Stimulated activated CD4-positive, alpha-beta T cell treated with anti-CD3 and anti-CD28 coated beads, Interleukin-4, amount 100 ng/mL, for 4 hours (primary cell): ENCODE measurements at places on chromosomes 3 and 15.
A peak's percentile ranks its signal among the peaks of the same experiment; 100 is the strongest.

- no peak for DNase-seq
These were observed 496.0 kb upstream of the THBS1 start for GRCh38 chr15:39084674-39085530.

GRCh38 chr3:74722211-74722610 is 107.8 kb upstream of the CNTN3 start:
- no peak for DNase-seq

DNA sequence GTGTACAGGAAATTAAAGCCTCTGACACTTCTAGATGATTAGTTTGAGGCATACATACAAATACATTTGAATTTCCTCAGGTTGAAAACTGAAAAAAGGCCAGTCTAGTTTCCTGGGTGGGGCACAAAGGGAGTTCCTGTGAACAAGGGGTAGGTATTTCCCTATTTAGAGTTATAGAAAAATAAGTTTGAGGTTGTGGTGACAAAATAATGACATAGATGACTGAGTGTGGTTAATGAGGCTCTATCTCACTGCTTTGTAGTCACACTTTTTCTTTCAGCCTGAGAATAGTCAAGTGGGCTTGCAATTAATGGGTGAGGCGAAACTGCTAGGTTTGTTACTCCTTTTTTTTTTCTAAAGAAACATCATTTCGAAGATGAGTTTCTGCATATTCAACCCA is 4.3 kb downstream of the SLCO3A1 start:
- no peak for DNase-seq

- DNase-seq, result no peak
These were observed 29.2 kb upstream of the SV2B start for GRCh38 chr15:91070872-91071271.

DNA sequence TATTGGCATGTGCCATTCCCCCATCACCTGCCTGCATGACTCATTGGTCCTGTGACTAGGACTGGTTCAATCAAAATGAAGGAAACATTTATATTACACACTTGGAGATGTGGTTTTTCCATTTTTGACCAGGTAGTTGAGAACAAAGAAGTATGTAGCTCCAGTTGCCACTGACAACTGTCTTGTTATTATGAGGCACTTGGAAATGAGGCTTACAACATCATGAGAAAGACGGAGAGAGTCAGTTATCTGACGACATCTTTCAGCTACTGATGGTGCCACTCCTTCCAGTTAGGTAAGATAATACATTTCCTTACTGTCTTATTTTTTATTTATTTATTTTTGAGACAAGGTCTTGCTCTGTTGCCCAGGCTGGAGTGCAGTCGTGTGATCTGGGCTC is 21.8 kb upstream of the PROK2 start:
- no peak for DNase-seq

DNA sequence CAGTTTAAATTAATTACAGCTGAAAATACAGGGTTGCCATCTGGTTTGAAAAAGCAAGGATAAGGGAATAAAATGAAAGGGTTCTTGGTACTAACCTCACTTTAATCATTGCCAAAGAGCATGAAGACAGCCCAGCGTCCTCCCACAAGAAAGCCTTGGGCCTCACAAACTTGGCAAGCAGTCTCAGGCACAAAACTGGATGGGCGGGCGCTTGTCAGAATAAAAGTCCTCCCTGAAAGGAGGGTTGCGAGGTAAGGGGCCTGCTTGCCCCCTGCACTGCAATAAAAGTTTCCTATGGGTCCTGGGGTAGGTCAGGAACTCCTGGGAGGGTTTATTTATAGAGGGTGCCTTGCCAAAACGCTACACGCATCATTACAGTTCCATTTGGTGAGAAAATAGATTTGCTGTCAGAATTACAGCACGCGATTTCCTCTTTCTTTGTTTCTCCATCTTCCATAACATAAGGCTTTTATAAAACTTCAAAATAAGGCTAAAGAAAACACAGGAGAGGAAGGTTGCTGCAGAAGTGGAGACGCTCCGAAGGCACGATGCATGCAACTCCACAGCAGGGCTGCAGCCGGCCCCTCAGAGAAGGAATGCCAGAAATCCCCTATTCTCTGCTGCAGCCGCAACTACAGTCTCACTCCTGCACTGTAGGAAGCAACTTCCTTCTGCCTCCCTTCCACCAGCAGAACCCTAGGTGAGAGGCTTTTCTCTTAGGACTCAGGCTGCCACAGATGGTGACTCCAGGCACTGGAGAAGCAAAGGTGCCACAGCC is 61.3 kb downstream of the VGLL4 start:
- no peak for DNase-seq

DNA sequence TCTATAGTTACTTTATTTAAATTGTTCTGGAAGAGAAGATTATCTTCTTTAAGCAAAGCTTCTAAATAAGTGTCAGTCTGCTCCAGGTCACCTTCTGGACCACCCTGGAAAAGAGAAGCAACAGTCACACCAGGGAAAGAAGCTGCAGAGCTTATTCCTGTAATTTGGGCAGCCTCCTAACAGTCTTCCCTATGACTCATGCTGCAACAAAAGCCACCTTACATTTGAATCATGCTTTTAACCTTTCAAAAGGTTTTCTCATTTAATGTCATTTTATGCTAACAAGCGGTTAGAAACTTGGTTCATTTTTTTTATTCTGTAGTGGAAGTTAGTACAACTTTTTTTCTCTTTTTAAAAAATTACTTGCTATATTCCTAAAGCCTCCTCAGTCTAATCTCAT is 5.3 kb upstream of the GUCA1C start:
- no peak for DNase-seq

DNA sequence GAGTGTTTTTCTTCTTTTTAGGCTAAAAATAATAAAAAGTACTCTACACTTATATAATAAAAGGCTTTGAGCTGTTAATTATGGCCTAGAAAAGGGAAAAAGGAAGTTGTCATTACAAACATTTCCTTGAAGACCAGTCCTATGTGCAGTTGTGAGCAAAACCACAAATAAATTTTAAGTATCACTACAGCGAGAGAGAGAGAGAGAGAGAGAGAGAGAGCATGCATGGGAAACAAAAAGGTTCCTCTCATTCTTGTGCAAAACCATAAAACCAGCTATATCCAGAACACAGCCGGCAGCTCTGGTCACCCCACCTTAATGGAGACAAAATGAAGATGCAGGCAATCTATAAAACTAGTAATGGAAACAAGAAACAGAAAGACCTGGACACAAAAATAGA is 33.6 kb downstream of the HEG1 start:
- DNase-seq, result no peak

DNA sequence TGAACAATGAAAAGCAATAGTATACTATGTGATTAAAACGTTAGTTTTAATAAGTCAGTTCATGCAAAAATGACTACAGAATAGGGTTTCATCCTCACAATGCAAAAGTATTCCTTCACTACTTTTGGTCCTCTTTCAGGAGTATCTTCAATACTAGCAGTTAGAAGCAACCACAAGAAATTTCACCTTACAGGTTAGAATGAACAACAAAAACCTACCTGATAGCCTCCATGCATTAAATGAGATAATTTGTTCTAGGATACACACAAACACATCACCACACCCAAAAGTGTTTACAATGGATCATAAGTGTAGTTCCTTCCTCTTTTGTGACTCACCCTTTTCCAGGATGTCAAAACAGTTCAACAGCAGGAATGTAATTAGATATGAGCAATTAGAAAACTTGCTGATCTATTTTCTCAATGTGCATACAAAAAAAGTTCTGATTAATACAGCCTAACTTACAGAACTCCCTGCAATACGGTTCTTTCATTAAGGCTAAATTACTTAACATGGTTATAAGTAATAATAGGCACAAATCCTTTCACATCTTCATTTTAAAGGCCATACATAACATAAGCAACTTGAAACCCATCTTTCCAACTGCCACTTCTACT is 21.6 kb downstream of the UACA start:
- no peak for DNase-seq

GRCh38 chr3:64121750-64122311 is 98.5 kb upstream of the PSMD6 start:
- no peak for DNase-seq

DNA sequence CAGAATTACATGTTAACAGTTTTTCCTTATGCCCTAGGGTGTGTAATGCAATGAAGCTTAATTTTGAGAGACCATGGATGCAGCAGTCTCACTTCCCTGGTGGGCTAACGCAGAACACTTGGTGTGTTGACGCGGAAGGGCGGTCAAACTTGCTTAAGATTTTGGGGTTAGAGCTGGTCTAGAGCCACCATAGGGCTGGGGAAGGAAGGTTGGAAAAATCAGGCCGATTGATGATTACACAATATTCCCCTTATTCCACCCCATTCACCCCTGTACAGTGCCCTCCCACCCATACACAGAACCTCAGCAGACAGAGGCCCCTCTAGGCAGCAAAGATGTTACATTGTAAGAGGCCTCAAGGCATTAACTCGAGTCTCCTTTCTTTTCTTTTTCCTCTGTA is 24.3 kb downstream of the VGLL4 start:
- no peak for DNase-seq

DNA sequence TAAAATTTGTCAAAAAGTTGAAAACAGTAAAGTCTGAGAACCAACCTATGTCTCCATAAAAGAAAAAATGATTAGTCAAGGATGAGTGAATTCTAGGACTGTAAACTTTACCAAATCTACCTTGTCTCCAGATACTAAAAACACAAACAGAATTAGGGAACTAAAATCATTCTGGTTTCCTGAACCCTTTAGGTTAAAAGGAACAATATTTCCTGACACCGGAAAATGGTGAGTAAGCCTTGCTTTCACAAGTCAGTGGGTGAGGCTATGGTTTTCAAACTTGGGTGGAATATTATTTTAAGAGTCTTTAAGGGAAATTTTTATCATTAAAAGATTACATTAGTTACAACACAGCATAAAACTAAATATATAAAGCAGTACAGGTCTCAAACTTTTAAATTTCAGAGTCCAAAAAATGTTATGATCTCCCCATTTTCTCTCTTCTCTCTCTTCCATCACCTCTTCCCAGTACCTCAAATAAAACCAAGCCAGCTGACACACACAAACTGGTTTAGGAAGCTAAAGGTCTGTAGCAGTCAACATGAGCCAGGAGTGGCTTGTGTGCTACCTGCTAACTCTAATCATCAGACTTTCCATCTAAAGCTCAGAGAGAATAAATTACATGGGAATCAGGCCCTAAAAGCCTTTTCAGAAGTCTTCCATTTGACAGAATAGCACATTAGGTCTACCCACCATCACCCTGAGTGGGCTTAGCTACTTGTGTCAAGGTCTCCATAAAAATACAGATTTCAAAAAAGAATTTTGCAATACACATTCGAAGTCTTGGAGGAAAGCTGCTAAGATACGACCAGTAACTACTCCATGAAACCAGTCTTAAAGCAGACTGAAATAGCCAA is 2.2 kb downstream of the SLC12A6 start:
- no peak for DNase-seq

- peak; percentile 54 for DNase-seq
These were observed 657 bp downstream of the TLNRD1 start for GRCh38 chr15:81001152-81002008.

- DNase-seq, result no peak
These were observed 4.8 kb downstream of the MYL3 start for GRCh38 chr3:46858456-46858855.

GRCh38 chr15:65916664-65917406 is 47.5 kb downstream of the RAB11A start:
- peak; percentile 14 for DNase-seq

GRCh38 chr3:42685891-42686820 is 819 bp downstream of the KLHL40 start:
- no peak for DNase-seq

- DNase-seq, result no peak
These were observed 487.7 kb upstream of the RASGRP1 start for GRCh38 chr15:39052323-39052705.

GRCh38 chr3:102226463-102226862 is 208.4 kb upstream of the ZPLD1 start:
- no peak for DNase-seq

GRCh38 chr3:88141458-88142083 is 8.2 kb upstream of the C3orf38 start:
- DNase-seq, result no peak

- DNase-seq, result no peak
These were observed 370.1 kb downstream of the LRTM1 start for GRCh38 chr3:54557538-54558428.

DNA sequence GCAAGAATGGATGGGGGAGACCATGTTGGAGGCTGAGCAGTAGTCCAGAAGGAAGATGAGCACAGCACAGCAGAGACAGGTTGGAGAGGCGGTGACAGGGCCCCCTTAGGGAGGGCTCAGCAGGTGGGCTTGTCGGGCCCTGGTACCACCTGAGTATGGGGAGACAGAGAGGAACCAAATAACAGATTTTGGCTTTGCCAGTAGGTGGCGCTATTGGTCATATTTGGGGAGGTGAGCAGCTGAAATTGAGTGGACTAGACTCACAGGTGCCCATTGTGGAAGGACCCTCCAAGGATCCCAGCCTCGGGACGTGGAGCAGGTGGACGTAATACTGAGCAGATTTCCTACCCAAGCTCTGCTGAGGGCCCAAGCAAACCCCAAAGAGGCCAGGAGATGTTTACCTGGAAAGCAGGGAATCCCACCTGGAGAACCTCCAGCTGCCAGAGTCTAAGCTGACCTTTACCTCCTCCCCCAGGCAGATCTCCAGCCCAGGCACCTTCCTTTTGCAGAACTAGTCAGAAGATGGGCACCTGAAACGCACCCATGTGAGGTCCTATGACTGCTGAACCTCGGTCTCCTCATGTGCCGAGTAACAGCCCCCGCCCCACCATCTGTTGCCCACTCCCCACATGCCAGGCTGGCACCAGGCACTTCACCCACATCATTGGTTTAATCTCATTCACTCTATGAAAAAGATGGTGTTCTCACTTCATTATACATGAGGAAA is 24.6 kb upstream of the CORO2B start:
- DNase-seq, result peak; percentile 50

DNA sequence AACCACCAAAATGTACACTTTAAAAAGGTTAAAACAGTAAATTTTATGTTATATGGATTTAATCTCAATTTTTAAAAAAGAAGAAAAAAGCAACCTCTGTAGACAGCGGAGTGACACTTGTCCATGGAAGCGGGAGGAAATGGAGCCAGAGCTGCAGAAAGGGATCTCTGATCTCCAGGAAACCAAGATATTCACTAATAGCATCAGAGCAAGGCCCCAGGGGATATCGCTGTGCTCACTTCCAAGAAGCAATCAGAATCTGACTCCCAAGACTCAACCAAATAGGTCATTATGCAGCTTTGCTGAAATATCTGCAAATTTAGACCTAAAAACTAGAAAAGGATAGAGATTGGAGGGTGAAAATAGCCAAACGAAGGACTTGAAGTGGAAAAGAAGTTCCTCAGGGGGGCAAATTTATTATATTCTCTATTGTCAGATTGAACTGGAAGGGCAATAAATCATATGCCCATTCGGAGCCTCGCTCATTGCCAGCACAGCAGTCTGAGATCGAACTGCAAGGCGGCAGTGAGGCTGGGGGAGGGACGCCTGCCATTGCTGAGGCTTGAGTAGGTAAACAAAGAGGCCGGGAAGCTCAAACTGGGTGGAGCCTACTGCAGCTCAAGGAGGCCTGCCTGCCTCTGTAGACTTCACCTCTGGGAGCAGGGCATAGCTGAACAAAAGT is 62.0 kb upstream of the ATP2C1 start:
- no peak for DNase-seq
